ENCODE measurements at places on chromosomes 1 and 21.

GRCh38 chr1:167714098-167714438 lies 7.7 kb upstream of the MPZL1 start:
- DNase-seq: no peak

GRCh38 chr1:218916720-218917119 lies 257.0 kb upstream of the LYPLAL1 start:
- no peak for DNase-seq

- no peak for DNase-seq
Measured at GRCh38 chr1:167511374-167511986, 6.8 kb downstream of the CD247 start.

DNA sequence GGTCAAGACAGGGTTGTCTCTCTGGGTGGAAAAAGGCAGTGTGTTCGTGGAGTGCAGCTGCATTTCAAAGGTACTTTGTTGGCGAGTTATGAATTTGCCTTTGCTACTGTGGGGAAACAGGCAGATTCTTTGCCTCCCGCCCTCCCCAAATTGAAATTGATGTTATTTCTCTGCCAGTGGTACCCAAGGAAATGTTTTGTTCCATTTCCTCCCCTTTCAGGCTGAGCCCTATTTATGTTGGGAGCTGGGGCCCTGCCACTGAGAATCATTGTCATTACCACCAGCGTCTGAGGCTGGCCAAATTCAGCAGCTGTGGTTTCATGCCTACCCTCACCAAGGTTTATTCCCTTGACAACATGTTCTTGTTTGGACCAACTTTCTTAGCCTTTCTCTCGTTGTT lies 48.5 kb upstream of the OLIG2 start:
- no peak for DNase-seq

- peak; percentile 9 for DNase-seq
Measured at GRCh38 chr1:81305997-81306452, 494.7 kb upstream of the ADGRL2 start.

- DNase-seq: no peak
Measured at GRCh38 chr1:183443466-183443865, 25.3 kb upstream of the NMNAT2 start.

DNA sequence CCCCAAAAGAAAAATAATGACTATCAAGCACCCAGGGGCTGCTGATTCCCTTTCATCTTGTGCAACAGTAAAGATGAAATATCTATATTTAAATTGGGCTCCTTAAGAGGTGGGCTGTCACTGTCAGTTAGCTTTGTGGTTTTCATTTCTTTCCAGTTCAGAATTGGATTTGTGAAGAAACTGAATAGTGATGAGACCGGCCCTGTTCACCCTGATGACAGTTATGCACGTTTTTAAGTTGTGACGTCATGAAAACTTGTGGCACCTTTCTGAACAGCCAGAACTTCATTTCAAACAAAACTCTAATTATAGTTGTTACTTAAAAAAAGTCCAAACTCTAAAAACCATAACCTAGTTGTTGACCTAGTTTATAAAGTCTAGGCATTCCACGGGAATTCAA lies 125.9 kb downstream of the RUNX1 start:
- no peak for DNase-seq

- no peak for DNase-seq
Measured at GRCh38 chr1:89545264-89546038, 20.8 kb downstream of the LRRC8B start.

DNA sequence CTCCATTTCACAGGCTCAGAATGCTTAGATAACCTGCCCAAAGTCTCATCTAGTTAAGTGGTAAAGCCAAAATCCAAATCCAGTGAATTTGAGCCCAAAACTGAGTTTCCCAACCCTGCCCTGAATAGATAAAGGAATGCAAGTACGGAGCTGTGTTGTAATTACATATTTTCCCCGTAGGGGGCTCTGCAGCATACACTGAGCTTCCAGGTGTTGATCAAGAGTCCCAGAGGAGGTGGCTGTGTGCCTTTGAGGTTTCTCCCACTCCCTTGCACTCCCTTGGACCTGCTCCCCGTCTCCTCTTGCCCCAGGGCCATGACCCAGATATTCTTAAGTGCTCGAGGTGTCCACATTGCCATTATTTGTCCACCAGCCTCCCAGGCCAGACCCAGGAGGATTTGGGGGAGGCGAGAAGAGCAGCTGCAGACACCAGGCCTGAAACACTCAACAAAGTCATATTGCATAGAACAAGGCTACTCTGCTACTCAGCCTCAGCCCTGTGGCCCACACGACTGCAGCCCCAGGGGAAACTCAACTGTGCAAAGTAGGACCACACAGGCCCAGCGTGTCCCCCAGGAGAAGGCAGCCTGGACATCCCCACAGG lies 18.4 kb upstream of the LY9 start:
- no peak for DNase-seq

DNA sequence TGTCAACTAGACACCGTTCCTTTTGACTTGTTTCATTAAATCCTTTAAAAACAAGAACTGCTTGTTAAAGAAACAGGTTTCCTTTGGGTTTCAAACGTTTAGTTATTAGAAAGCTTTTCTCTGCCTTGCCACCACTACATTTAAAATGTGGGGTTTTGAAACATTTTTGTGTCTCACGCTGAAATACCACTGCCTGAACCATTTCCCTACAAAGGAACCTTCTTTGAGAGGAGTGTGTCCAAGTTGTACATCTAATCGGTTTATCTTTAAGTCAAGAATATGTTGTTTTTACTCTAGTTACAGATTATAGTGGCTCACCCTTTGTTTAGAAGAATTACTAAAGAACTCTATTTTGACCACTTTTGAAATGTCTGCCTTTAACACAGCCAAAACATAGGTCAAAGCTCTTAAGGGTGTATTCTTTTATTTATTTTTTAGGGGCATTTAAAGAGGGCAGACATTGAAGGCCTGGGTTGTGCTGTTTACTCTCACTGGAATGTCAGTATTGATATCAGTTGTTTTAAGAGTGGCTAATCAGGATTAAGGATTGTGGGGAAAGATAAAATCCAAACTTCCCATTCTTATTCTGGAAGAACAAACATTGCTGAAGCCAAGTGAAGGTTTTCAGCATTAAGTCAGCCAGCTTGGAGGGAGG lies 143.4 kb downstream of the GALNT2 start:
- DNase-seq: no peak

- DNase-seq: no peak
Measured at GRCh38 chr1:99755664-99756063, 10.8 kb downstream of the FRRS1 start.

GRCh38 chr1:207813512-207813881 lies 61.6 kb downstream of the CD46 start:
- no peak for DNase-seq

DNA sequence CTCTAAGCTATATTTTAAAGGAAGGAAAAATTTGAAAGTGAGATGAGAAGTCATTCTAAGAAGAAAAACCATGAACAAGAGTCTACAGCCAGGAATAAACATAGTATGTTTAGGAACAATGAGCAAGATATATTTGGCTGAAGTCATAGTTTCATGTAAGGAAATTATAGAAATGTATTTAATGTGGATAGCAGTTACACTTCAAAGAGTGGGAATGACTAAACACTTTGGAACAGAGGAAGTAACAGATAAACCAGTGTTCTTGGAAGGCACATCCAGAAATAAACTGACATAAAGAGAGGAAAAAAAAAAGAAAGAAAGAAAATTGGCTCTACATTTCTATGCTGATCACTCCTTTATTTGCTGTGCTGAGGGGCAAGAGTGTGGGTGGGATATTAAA lies 18.0 kb downstream of the C8A start:
- peak; percentile 28 for DNase-seq

- no peak for DNase-seq
Measured at GRCh38 chr1:35588197-35588910, 15.2 kb downstream of the TFAP2E start.

GRCh38 chr1:39214998-39215873 lies 10.7 kb downstream of the MACF1 start:
- DNase-seq: no peak

DNA sequence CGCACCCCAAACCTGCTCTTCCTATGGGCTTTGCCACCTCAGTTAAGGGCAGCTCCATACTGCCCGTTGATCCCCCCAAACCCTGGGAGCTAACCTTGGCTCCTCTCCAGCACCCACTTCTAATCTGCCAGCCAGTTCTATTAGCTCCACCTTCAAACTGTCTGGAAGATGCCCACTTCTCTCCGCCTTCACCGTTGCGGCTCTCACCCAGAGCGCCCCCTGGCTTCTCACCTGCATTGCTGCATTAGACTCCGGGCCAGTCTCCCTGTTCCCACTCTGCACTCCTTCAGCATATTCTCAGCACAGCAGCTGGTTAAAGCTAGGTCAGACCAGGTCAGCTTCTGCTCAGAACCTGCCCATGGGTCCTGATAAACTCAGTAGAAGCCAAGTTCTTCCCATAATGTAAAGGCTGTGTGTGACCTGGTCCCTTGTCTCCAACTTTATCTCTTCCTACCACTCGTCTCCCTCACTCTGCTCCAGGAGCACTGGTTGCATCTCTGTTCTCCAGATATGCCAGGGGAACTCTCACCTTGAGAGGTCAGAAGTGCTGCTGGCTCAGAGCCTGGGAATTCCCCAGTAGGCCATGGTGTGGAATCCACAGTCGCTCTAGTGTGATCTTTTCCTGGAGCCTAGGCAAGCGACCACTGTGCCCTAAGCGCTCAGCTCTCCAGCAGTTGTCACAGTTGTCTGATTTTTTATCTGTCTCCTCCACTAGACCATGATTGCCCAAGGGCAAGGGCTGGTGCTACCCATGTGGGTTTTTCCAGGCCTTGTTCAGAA lies 150.3 kb downstream of the HMGB4 start:
- DNase-seq: no peak

DNA sequence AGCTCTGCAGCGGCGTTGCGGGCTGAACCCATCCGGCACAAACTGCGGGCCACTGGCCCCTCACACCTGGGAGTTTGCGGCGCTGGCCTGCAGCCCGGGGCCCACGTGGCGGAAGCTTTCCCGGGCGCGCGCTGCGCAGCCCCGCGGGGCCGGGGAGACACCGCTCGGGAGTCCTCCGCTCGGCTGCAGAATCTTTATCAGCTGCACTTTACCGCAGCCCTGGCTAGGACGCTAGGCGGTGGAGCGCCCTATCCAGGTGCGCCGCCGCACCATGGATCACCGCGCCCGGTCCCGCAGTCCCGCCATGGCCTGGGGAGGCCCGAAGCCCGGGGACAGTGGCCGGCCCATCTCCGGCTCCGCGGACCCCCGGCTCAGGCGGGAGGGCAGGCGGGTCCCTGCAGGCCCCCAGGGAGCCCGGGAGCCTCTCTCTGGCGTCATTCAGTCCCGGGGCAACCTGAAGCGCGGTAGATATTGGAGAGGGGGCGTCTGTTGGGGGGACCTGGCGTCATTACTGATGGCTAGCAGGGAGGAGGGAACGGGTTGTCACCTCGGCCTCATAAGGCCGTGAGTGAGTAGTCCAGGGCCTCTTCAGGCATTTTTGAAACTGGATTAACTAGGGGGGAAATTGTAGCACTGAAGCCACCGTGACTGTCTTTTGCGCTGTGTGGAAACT lies 5.7 kb upstream of the OLIG2 start:
- DNase-seq: no peak

DNA sequence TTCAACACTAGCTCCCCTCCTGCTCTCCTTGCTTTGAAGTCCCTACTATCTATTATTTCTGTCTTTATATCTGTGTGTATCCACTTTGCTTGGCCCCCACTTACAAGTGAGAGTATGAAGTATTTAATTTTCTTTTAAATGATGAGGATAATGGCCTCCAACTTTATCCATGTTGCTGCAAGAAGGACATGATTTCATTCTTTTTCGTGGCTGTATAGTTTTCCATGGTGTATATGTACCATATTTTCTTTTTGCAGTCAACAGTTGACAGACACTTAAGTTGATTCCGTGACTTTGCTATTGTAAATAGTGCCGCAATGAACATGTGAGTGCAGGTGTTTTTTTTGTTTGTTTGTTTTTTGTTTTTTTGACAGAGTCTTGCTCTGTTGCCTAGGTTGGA lies 365.6 kb downstream of the ZP4 start:
- DNase-seq: no peak

DNA sequence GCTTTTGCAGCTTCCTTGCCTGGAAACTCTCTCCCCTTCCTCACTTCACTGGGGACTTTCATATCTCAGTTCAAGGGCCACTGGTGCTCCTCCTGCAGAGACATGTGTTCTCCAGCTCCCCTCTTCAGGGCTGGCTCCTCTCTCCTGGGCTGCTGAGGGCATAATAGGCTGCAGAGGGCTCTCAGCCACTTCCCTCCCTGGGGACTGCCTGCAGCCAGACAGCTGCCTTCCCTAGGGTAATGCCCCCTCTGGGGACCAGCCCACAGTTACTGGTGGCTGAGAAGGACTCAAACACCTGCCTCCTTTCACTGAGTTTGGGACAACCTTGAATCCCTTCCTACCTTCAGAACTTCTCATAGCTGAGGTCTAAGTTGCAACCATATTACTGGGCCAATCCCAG lies 104.8 kb upstream of the POU3F1 start:
- no peak for DNase-seq
